Tibial nerve (tissue), 4 donors: ENCODE measurements at places on chromosomes 1 and 21. TPM values are rescaled to one million over a fixed set of nuclear protein-coding genes. Genes with fewer than 3 reads are reported as not detected.

GRCh38 chr1:84757301-84757700, 67.0 kb upstream of the SSX2IP start:
- no peaks in the 10 kb centered on the region for H3K36me3 ChIP-seq
- H3K4me1 ChIP-seq, result no peaks in the 10 kb centered on the region
- no peaks in the 10 kb centered on the region for H3K27me3 ChIP-seq
- no peak overlapping the region for H3K27ac ChIP-seq
- no peak overlapping the region for H3K4me3 ChIP-seq

DNA sequence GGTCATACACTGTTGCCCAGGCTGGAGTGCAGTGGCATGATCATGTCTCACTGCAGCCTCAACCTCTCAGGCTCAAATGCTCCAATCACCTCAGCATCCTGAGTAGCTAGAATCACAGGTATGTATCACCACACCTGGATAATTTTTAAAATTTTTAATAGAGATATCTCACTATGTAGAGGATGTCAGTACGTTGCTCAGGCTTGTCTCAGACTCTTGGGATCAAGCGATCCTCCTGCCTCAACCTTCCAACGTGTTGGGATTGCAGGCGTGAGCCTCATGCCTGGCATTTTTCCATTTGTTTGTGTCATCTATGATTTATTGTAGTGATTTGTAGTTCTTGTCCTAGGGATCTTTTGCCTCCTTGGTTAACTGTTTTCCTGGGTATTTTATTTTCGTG, 985.2 kb upstream of the B3GALT2 start:
- H3K4me3 ChIP-seq, result no peak overlapping the region
- no peaks in the 10 kb centered on the region for H3K27me3 ChIP-seq
- H3K27ac ChIP-seq, result no peak overlapping the region
- no peak for DNase-seq
- H3K36me3 ChIP-seq, result no peaks in the 10 kb centered on the region
- H3K4me1 ChIP-seq, result no peaks in the 10 kb centered on the region

DNA sequence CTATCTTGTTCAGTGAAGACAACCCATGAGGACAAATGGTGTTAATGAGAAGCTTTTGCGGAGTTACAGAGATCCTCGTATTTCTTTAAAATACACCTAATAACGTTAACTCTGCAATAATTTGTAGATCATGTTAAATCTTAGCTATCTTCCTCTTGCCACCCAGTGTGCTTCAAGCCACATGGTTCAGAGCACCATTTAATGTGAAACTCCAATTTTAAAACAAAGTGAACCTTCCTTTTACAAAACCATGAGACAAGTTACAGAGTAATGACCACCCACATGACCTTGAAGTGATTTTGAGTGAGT, 1.7 kb upstream of the KCNE2 start:
- no peak overlapping the region for H3K4me3 ChIP-seq
- H3K27ac ChIP-seq, result no peak overlapping the region
- H3K27me3 ChIP-seq, result no peaks in the 10 kb centered on the region
- no peak for DNase-seq

Gene MRPL9
- total RNA-seq, result 51.9 TPM

Gene KCNA3
- 1.9 TPM for total RNA-seq
